ENCODE measurements at places on chromosomes 5 and 9.

DNA sequence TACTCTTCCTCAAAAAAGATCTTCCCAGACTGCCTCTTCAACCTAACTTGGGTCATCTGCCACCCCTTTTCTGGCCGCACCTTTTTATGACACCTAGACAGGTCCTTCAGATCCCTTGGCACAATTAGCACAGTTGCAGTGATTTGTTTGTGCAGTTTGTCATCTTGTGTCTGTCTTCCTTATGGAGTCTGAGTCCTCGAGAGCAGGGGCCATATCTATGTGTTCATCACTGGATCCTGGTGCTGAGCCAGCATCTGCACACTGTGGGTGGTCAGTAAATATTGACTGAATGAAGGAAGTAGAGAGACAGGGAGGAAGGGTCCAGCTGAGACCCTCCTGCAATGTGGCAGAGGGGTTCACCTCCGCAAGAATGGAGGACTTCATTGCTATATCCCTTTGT is 14.4 kb downstream of the ERGIC1 start:
- DNase-seq, result no peak

DNA sequence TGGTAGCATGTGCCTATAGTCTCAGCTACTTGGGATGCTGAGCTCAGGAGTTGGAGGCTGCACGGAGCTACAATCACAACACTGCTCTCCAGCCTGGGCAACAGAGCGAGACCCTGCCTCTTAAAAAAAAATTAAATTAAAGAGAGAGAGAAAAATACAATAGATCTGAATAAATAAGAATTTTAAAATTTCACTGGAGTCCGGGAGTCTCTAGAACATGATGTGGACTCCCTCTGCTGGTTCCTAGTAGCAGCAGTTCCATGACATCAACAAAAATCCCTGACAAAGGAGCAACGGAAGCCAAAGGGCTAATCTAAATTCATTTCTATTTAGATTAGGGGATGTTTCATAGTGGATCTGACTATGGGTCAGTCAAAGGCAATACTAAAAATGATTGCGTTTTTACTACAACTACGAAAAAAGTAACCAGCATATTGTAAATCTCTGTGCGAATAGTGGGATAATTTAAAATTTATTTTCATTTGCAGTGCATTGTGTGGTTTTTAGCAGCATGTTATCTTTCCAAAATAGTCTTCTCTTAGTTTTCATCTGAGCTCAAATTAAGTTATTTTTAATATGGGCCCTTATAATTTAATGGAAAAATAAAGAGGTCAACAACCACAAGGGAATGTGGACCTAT is 6.7 kb downstream of the INIP start:
- no peak for DNase-seq

DNA sequence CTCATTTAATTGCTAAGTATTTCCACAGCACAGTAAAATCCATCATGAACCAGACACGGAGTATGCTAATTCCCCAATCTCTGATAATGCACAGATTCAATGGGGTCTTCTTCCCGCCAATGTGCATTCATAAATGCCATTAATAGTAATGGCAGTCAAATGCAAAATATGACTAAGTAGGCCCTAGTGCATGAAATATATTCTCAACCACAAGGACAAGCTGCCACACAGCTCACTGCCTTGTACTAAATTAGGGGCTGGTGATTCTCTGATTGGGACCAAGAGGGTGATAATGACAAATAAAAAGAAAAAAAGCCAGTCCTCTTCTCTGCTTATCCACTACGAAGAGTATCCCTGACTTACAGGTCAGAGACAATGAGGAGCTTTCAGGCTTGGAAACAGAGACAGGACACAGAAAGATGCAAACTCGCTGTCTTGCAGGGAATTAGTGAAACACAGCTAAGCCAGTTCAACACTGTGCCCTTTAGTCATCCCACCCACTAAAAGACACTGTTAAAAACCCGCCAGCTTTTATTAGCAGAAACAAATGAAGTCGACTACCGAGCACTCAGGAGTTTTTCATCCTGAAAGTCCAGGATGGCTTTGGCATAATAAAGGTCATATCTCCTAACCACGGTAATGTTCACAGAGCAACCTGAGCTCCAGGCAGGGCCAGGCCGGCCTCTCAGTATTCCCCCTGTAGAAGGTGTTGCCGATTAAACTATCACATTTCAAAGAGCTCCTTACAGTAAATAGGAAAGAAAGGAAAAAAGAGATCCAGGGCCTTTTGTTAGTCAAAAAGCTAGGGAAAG is 148.1 kb downstream of the EBF1 start:
- DNase-seq, result no peak

DNA sequence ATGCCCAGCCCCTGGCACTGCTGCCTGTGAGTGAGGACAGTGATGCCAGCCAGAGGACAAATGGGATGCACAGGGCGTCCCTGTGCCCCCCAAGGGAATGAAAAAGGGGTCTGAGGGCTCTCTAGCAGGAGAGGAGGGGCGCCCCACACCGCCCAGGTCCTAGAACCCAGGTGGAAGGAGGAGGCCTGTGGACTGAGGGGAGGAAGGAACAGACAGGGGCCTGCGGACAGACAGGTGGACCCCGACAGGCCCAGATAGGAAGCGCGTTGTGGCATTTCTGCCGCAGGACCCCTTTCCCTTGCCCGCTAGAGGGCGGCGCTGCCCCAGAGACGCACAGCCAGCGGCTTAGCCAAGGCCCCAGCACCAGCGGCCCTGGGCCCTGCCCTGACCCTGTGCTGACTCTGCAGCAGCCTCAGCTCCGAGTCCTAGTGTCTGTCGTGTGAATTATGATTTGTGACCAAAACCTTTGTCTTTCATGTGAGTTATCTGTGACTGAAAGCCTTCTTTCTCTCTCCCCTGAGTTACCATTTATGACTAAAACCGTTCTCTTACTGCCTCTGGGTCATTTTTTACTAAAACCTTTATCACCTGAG is 30.7 kb downstream of the TRIP13 start:
- peak; percentile 89 for DNase-seq

- no peak for DNase-seq
Observed at GRCh38 chr5:21152611-21153010, 1164.6 kb upstream of the CDH18 start.

DNA sequence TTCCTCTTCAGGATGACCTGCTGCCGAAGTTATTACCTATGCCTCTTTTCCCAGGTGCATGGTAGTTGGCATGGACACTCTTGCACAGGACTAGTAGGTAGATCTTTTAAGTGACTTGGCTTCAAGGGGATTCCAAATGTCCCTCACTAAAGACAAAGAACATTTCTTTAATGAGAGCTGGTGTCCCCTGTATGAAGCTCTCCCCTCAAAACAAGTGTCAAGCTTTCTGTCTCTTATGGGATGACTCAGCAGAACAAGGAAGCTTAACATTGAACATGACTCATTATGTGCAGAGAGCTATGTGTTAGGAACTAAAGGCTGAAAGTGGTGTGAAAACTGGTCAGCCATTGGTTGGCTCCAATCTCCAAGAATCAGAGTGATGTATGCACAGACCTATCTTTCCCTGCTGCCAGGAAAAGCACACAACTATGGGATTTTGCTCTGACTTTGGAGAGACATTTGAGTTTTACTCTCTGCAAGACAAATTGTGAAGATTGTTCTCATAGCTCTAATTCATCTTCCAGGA is 120.5 kb downstream of the PRDM6 start:
- DNase-seq, result peak; percentile 7

GRCh38 chr5:107404595-107405374 is 266.0 kb downstream of the EFNA5 start:
- no peak for DNase-seq

DNA sequence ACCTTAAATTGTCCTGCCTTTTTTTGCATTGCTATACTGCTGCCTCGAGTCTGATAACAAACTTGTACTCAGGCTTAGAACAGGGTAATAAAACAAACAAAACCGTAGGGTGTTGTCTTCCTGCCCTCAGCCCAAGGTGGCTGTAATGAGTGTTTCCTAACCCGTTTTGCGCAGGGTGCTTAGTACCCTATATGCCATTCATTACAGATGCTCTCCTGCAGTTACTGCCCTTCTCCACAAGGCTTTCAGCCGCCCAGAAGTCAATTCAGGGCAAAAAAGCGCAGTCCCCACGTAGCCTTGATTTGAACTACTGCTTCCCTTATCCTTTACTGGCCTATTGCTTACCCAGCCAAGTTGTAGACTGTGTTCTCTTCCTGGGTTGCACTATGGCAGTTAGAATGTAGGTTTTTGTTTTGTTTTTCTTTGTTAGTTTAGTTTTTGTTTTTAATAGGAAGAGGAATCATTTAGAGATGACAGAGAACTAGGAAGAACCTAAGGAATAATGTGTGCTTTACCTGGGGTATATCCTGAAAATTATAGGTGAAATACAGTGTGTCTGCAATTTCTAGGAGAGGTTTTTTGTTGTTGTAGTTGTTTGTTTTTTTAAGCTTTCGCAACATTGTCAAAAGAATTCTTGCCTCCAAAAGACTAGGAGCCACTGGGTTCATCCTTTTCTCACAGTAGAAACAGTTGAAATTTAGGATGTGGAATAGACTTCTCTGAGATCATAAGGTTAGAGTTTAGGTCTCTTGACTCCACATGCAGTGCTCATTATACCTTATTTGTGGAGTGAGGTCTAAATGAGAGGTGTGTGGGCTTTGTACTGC is 1.3 kb downstream of the HMGXB3 start:
- peak; percentile 75 for DNase-seq

DNA sequence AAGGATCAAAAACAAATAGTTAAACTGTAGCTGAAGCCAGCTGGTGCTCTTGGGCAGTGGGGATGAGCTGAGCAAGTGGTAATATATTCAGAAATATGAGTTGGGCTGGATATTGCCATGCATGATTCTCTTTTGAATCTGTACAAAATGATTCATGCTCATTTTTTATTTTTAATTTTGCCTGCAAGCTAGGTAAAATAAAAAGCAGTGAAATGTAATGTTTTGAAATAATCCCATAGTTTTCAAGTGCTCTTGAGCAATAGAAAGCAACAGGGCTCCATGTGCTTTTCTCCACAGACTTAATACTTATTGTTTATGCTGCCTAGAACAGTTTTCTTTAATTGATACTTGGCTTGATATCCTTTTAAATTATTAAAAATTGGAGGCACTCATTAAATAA is 489.3 kb downstream of the TLE4 start:
- DNase-seq, result no peak

GRCh38 chr9:89640361-89640760 is 35.5 kb downstream of the GADD45G start:
- DNase-seq, result no peak

GRCh38 chr9:136081826-136082495 is 13.1 kb downstream of the NACC2 start:
- DNase-seq, result no peak

DNA sequence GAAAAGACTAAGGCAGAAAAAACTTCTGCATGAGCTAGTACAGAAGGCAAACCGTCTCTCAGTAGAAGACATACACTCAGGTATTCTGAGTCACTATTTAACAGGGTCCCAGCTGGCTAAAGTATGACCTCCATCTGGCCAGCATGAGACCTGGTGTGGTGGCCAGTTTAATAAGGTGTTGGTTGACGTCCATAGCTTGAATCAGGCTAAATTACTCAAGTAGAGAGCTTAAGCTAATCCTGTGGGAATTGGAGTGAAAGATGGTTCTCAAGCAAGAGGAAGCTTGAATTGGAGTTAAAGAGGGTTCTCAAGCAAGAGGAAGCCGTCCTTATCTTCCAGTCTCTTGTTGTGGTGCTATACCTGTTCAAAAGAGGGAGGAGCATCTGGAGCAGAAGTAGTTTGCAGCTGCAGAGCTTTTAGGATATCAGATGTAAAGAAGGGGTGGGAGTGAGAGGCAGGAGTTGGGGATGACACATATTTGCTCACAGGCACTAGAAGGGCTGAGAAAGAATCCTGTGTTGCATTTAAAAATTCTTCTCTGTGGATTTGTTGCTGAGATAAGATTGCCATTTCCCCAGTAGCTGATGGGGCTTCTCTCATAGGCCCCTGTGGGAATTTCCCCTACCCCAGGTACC is 136.1 kb upstream of the RUSC2 start:
- DNase-seq, result no peak

GRCh38 chr5:141680751-141681201 is 1.3 kb downstream of the ARAP3 start:
- DNase-seq, result no peak

GRCh38 chr5:118597543-118597942 is 390.8 kb downstream of the DTWD2 start:
- DNase-seq, result no peak

GRCh38 chr5:154308443-154309370 is 118.2 kb downstream of the GALNT10 start:
- DNase-seq, result no peak

DNA sequence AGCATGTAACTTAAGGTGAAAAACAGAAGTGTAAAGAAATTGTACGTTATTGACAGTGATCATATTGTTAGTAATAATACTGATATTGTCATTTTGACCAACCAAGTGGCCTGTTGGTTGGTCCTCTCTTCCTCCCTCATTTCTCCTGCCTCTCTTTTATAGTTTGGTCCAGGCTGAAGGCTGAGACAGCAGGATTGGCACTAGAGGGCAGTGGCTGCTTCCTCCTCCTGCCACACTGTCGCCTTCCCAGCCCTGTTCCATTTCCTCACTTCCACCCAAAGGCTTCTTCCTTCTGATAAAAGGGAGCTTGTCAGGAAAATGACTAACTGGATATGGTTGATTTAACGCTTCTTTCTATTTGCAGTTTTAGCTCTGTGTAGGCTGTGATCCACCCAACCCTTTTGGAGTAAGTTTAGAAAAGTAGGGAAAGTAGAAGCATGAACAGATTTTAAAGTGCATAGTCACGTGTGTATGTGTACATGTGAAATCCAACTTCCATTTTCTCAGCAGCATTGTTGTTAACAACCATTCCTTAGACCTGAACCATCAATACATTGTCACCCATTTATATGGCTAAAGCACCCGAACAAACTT is 35.6 kb downstream of the PTCD2 start:
- DNase-seq, result no peak

DNA sequence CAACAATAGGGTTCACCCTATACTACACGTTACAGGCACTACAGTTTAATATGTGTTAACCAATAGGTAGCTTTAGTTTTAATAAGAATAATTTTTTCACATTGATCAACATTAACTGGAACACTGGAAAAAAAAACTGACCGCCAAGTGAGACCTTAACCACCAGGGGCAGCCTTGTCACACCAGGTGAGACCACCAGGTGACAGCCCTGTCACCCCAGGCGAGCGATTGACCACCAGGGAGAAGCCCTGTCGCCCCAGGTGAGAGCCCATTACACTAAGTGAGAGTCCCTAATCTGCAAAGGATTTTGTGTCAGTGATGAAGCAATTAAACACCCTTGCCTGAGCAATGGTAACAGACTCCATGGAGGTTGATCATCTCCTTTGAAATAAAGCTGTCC is 75.4 kb upstream of the SYK start:
- DNase-seq, result no peak

- no peak for DNase-seq
Observed at GRCh38 chr5:133340822-133341221, 271.5 kb downstream of the FSTL4 start.

DNA sequence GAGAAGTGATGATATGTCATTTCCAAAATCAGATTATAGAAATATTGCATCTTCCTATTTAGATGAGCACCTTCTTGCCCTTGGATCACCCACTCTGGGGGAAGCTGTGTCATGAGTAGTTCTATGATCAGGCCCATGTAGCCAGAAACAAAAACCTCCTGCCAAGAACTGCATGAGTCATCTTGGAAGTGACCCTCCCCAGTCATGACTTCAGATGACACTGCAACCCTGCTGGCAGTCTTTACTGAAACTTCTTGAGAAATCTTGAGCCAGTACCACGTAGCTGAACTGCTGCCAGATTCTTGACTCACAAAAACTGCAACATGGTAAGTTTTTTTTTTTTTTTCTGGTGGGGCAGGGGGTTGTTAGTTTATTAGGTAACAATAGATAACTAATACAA is 439.6 kb upstream of the PTGER4 start:
- no peak for DNase-seq
